ENCODE measurements at places on chromosomes 3 and 15.

- no peak for DNase-seq
Observed at GRCh38 chr3:30649572-30650318, 43.3 kb downstream of the TGFBR2 start.

DNA sequence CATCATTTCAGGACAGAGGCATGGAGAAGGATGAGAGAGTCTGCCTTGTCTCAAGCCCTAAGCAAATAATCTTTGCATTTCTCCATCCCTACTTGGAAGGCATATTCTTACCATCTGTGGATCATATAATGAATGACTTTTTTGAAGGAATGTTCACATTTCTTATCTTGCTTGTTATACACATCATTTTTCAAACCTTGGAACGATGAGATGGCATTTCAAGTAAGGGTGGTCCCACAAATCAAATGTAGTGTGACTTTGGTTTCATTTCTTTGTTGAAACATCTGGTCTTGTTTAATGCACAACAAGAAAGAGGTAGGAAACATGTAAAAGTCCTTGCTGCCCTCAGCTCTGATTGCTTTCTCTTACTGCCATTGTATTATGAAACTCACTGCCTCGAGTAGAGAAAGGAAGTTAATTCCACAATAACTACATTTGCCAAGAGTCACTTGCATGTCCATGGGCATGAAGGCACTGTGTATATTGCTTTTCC, 32.1 kb downstream of the RBMS3 start:
- no peak for DNase-seq

DNA sequence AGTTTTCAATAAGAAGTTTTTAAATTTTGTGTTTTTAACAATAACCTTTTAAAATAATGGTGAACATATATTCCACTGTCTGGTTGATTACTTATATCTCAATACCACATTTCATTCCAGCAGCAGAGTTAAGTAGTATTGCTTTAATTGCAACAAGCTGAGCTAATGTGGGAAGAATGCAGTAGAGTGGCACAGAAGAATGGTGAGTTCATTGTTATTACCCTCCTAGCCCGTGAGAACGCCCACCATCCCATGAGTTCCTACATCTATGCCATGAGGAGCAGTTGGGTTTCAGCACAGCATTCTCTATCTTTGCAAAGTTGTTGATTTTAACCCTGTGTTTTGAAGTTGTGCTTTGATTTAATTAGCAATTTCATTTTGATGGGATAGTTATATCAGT, 17.8 kb upstream of the NR2E3 start:
- DNase-seq = no peak

- DNase-seq = no peak
Observed at GRCh38 chr3:62051506-62051905, 321.8 kb downstream of the FEZF2 start.

DNA sequence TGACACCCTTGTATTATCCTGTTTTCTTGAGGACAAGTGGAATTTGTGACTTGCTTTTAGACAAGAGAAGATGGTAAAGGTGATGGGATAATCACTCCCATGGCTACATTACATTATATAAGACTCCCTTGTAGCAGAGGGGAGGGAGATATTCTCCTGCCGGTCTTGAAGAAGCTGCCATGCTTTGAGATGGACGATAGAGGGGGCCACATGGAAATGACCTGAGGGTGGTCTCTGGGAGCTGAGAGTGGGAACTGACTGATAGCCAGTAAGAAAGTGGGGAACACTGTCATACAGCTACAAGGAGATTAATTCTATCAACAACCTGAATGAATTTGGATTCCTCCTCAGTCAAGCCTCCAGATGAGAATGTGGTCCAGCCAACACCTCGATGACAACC, 540.1 kb downstream of the NTRK3 start:
- DNase-seq = no peak

DNA sequence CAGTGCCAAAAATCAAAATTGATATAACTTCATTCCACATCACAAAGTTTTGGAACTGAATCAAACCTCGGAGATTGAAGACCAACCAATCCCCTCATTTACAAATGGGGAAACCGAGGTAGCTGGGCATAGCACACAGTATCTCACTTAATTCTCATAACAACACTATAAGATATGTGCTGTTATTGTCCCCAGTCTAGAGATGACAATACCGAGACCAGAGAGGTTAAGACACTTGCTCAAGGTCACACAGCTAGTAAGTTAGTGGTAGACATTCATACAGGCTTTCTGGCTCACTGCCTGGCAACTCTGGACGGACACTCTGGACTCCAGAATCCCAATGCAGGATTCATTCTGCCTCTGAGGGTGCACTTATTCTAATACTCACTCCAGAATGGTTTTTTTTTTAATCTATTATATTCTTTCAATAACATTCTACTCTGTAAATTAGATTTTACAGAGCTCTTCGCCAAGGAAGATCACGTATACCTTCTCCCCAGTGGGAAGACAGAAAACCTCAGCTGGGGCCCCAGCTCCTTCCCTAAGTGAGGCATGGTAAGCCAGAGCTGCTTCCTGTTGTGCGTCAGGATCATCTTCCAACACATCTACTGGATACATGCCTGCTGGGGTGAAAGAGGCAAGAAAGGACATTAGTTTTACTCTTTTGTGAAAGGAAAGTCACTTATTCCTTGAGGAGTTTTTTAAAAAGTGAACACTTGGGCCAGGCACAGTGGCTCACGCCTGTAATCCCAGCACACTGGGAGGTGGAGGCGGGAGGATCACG, 128.4 kb upstream of the IGF1R start:
- no peak for DNase-seq

All from CD4-positive, alpha-beta T cell (primary cell).